ENCODE measurements at places on chromosomes 3 and 15. TPM values are rescaled to one million over a fixed set of nuclear protein-coding genes. Genes with fewer than 3 reads are reported as not detected.

DNA sequence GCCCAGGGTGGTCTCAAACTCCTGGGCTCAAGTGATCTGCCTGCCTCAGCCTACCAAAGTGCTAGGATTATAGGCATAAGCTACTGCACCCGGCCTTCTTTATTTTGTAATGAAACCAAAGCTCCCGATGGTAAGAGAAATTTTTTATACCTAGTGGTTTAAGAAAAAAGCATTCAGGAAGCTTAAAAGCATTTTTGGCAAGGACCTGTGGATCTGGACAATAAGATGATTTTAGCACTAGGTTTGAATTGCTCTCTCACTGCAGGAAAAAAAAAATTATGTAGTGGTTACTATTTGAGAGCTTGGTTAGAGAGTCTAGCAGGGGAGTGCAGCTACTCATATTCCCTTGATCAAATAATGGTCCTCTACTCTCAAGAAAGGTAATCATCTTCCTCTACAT is 64.9 kb upstream of the PIK3R4 start:
- no peak overlapping the region for H3K27ac ChIP-seq
- no peak overlapping the region for H3K4me3 ChIP-seq
- DNase-seq, result no peak
- H3K27me3 ChIP-seq, result peaks cover 2% of the 10 kb centered on the region
- H3K36me3 ChIP-seq, result no peaks in the 10 kb centered on the region

GRCh38 chr3:42190701-42191442 is 75.1 kb downstream of the CCK start:
- H3K36me3 ChIP-seq, result peaks cover 17% of the 10 kb centered on the region
- peaks cover 13% of the 10 kb centered on the region for H3K4me1 ChIP-seq
- H3K4me3 ChIP-seq, result no peak overlapping the region
- H3K27ac ChIP-seq, result no peak overlapping the region

DNA sequence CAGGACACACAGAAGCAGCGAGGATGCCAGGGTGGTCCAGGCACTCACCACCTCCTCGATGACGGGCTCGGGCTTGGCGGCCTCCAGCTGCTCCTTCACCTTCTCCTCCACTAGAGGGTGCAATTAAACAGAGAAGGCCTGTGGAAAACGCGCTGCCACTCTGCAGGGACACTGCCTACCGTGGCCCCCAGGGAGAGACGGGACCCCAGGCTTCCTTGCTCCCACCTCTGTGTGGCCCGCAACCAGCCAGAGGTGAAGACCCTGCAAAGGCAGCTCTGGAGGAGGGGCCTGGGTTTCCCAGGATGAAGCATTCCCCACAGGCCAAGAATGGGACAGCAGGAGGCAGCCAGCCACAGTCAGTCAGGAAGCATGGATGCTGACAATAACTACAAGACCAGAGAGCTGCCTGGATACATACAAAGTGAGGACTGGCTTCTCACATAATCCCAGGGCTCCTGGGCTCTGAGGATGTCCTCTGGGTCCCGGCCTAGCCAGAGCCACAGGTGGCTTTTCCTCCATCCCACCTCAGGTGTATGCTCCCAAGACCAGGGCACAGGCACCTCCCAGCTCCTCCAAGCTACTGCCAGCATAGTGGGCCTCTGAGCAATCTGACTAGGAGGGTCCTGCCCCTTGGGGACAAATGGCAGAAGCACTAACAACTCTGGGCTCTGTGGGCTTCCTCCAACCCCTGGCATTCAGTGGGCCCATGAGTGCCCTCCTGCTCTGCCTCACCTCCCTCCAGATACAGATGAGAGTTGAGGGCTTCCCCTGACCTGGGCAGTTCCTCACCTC is 46.2 kb downstream of the PTH1R start:
- H3K27ac ChIP-seq, result peak overlapping the region; percentile 67
- H3K4me1 ChIP-seq, result peaks cover 24% of the 10 kb centered on the region
- H3K27me3 ChIP-seq, result no peaks in the 10 kb centered on the region
- H3K36me3 ChIP-seq, result peaks cover 59% of the 10 kb centered on the region
- DNase-seq, result peak; percentile 59

DNA sequence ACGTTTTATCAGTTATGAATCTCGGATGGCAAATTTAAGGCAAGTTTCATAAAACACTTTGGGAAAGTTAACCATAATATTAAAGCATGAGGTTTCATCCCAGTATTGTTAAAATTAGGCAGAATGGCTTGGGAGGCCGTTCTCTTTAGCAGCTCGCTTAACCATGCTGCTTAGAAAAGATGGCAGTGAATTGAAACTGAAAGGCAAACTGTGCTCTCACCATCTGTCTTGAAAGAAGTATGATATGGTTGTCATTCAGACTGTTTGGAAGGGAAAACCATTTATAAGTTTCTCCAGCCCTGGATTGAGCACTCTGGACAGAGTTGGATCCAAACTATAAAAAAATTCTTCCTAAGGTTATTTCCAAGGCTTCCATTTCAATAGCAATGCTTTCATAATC is 332.3 kb upstream of the SUCLG2 start:
- no peaks in the 10 kb centered on the region for H3K36me3 ChIP-seq
- no peaks in the 10 kb centered on the region for H3K27me3 ChIP-seq
- peaks cover 3% of the 10 kb centered on the region for H3K4me1 ChIP-seq
- no peak overlapping the region for H3K27ac ChIP-seq
- H3K4me3 ChIP-seq, result no peak overlapping the region

DNA sequence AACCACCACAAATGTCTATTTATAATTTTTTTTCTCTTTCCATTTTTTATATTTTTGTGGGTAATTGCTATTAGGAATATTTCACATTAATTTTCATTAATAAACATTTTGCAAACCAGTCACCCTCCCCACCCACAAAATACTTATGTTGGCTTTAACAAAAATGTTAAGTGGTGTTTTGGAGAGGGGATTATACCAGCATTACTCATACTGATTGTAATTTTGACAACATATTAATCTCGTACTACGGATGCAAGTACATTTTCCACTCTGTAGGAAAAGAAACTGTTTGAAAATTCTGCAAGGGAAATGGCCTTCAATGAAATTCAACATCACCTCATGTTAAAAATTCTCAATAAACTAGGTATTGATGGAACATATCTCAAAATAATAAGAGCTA is 58.3 kb downstream of the BCHE start:
- no peaks in the 10 kb centered on the region for H3K4me1 ChIP-seq
- no peak overlapping the region for H3K4me3 ChIP-seq
- no peak for DNase-seq
- no peaks in the 10 kb centered on the region for H3K27me3 ChIP-seq

- DNase-seq, result no peak
- H3K27me3 ChIP-seq, result peaks cover 1% of the 10 kb centered on the region
- H3K4me1 ChIP-seq, result no peaks in the 10 kb centered on the region
These were observed 220.7 kb upstream of the SEMA6D start for GRCh38 chr15:47496343-47497185.

DNA sequence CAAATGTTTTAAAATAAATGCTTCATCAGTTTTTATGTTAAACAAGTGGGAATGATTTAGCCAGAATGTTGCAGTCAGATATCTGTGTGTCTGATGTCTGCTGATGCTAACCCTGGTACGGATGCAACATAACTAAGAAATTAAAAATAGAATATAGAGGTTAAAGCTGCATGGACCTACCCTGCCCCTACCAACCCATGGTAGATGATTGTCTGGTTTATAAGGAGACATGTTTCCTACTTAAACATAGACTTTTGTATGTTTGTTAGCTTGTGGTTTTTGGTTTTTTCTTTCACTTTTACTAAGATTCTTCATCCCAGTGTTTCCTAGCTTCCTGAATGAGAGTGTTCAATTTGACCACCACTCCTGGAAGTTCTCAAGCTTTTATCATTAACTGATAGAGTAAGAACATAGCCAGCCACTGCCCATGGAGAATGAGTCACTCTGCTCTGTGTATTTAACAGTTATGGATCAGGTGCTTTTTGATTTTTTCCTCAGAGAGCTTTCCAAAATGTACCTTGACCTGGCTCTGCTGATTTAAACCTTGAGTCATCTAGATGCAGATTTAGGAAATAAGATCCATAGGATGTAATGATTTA is 70.7 kb upstream of the VEPH1 start:
- no peaks in the 10 kb centered on the region for H3K4me1 ChIP-seq
- no peak overlapping the region for H3K27ac ChIP-seq

DNA sequence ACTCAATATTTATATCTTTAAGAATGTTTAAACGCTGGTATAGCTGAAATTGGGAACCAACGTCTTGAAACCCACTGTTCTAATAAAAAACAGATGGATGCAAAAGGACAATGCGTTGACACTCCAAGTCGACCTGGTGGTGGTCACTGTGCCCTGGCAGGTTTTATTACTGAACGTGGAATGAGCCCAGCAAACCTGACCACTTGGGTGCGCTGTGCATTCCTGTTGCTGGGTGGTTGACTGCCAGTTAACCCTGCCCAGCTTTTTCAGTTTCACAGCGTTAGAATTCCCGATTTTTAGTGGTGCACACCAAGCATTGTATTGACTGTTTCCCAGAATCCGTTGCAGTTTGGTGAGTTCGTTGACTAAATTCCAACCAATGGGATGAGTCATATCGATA is 384.4 kb downstream of the OCA2 start:
- no peaks in the 10 kb centered on the region for H3K4me1 ChIP-seq
- H3K27me3 ChIP-seq, result no peaks in the 10 kb centered on the region
- H3K36me3 ChIP-seq, result no peaks in the 10 kb centered on the region
- DNase-seq, result no peak
- no peak overlapping the region for H3K4me3 ChIP-seq
- H3K27ac ChIP-seq, result no peak overlapping the region

- H3K36me3 ChIP-seq, result no peaks in the 10 kb centered on the region
- DNase-seq, result no peak
- no peaks in the 10 kb centered on the region for H3K27me3 ChIP-seq
These were observed 505.3 kb downstream of the NLGN1 start for GRCh38 chr3:173902871-173903270.

DNA sequence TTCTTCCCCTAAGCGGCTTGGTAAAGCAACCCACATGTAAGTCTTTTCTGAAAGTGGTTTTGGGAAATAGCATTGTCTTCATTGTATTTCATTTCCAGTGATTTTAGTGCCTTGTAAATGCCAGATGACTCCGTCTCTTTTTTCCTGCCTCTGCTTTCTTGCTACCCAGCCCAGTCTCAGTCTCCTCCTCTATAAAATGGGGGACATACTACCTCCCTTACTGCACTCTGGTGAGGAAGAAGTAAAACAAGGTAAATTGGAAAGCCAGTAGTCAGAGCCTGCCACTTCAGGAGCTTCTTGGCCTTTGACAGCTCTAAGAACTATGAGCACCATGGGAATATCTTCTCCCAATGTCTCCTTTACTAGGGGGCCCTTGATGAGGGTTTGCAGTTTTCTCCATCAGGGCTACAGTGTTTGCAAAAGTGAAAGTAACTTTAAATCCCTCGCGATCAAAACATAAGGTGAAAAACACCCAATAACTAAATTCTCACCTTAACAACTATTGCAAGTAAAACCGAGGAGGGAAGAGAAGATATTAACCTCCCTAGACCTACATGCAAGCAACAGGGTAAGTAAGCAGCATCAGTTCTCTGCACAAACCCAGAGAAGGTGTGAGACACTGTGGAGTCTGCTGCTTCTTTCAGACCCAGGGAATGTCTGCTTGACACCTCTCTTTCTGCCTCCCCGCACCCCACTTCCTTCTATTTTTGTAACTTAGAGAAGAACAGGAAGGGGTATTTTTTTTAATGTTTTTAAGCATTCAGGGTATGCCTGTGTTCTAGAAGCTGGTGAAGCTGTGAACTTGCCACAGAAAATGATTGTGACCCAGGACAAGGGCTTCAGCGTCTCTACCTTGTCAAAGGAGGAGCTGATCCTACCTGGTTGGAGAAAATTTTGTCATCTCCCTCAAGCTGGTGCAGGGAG is 159.1 kb upstream of the EOMES start:
- peak; percentile 46 for DNase-seq
- peak overlapping the region; percentile 87 for H3K27ac ChIP-seq
- H3K4me3 ChIP-seq, result peak overlapping the region; percentile 80
- peaks cover 68% of the 10 kb centered on the region for H3K4me1 ChIP-seq

- no peaks in the 10 kb centered on the region for H3K27me3 ChIP-seq
- no peaks in the 10 kb centered on the region for H3K4me1 ChIP-seq
- peaks cover 7% of the 10 kb centered on the region for H3K36me3 ChIP-seq
- H3K4me3 ChIP-seq, result no peak overlapping the region
These were observed 76.0 kb downstream of the ETFA start for GRCh38 chr15:76235186-76235826.

DNA sequence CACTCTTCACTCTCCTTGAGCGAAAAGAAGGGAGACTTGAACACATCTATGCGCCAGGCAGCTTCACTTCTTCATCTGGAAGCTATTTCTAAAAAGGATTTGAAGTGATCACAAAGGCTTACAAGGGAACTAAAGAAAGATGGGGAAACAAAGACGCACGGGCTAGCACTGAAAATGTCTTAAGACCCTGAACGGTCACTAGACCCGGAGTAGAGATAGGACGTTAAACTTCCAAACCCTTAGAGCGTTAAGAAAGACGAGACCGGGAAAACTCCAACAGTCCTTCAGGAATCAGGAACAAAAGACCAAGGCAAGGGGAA is 47.5 kb upstream of the EPHB3 start:
- no peak overlapping the region for H3K27ac ChIP-seq
- peaks cover 53% of the 10 kb centered on the region for H3K27me3 ChIP-seq
- no peak overlapping the region for H3K4me3 ChIP-seq
- no peaks in the 10 kb centered on the region for H3K36me3 ChIP-seq
- no peak for DNase-seq

- H3K36me3 ChIP-seq, result no peaks in the 10 kb centered on the region
- DNase-seq, result no peak
- no peak overlapping the region for H3K27ac ChIP-seq
These were observed 246.5 kb upstream of the CDIN1 start for GRCh38 chr15:36332896-36333295.

GRCh38 chr3:89340408-89340807 is 233.0 kb downstream of the EPHA3 start:
- no peak overlapping the region for H3K4me3 ChIP-seq
- no peaks in the 10 kb centered on the region for H3K4me1 ChIP-seq
- H3K27ac ChIP-seq, result no peak overlapping the region
- H3K27me3 ChIP-seq, result no peaks in the 10 kb centered on the region

DNA sequence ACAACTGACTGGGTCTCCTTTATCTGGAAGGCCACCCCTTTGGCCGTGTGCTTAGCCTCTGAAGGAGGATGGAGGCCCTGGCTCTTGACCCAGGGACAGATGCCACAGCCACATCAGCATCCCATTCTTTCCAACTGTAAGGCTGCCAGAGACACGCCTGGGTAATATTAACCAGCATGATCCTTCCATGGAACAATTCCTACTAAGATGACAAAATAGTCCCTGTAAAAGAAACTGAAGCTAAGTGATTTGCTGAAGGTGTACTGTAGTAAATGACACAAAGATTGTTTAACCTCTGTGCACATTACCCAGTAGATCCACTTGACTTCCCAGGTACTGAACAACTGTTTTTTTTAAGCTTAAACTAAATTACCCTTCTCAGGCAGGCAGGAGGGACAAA is 352.7 kb downstream of the SLC9A9 start:
- H3K4me3 ChIP-seq, result no peak overlapping the region
- H3K27me3 ChIP-seq, result no peaks in the 10 kb centered on the region
- no peaks in the 10 kb centered on the region for H3K4me1 ChIP-seq
- H3K27ac ChIP-seq, result no peak overlapping the region
- H3K36me3 ChIP-seq, result no peaks in the 10 kb centered on the region

The FBXO40 gene
- total RNA-seq, result not detected

The GOLGA8M gene
- total RNA-seq, result 0.99 TPM

All from activated CD8-positive, alpha-beta T cell treated with anti-CD3 and anti-CD28 coated beads for 36 hours (primary cell).